ENCODE measurements at places on chromosomes 16 and 17.

DNA sequence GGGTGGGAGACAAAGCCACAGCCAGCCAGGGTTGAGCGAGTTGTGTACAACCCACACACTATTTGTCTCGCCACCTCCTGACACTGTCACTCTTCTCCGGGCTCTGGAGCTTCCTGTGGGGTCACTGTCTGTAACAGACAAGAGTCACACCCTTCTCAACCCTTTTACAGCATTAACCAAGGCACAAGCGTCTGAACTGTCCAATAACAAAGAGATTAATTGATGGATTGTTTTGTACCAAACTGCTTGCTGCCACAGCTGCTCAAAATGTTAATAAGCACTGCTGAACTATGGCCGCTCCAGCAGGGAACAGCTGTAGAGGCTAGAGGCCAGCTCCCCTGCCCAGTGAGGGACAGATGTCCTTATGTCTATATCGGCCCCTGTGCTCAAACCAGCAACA is 25.2 kb upstream of the HYDIN start:
- DNase-seq: no peak

- no peak for DNase-seq
Measured at GRCh38 chr16:13229039-13229438, 327.6 kb downstream of the SHISA9 start.

DNA sequence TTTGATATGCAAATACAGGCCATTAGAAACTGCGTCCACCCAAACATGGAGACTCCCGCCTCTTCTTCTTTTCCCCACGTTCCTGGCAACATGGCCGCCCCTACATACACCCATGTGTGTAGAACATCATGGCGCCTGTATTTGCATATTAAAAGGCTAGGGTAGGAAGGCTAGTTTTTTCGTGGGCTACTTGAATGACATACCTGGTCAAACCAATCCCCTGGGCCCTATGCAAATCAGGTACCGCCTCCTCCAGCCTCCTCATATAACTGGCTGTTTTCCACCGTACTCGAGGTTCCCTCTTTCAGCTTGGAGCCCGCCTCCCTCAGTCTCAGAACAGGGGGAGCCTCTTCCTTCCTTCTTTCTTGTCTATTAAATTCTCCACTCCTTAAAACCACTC is 840 bp upstream of the CD300LB start:
- DNase-seq: no peak

DNA sequence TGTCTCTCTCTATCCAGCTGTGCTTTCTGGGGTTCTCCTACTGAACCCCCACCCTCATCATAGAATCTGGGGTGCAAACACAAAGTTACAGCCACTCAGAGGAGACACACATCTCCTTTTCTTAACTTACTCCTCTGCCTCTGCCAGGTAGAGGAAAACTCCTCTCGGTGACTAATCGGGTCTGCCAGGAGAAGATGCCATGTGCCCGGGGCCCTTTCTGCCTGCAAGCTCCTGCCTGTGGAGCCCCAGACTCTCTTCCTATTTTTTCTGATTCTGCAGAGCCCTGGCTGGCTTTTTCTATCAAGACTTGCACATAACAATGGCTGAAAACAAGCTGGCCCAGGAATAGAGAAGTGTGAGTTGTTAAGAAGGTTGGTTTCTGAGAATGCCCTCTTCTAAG is 10.4 kb downstream of the SLC6A4 start:
- no peak for DNase-seq

DNA sequence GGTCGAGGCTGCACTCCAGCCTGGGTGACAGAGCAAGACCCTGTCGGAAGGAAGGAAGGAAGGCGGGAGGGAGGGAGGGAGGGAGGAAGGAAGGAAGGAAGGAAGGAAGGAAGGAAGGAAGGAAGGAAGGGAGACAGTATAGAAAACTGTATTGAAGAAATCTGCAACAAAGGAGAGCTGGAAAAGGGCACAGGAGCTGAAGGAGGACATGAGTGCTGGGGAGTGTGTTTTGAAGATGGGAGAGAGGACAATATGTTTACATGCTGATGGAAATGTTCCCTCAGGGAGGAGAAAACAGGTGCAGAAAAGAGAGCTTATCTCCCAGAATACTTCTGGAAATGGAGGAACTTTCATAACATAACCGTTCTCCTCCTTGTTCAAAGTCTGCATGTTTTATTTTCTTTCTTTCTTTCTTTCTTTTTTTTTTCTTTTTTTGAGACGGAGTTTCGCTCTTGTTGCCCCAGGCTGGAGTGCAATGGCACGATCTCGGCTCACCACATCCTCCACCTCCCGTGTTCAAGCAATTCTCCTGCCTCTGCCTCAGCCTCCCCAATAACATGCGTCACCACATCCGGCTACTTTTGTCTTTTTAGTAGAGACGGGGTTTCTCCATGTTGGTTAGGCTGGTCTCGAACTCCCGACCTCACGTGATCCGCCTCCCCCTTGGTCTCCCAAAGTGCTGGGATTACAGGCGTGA is 2.7 kb upstream of the HAP1 start:
- DNase-seq: no peak

DNA sequence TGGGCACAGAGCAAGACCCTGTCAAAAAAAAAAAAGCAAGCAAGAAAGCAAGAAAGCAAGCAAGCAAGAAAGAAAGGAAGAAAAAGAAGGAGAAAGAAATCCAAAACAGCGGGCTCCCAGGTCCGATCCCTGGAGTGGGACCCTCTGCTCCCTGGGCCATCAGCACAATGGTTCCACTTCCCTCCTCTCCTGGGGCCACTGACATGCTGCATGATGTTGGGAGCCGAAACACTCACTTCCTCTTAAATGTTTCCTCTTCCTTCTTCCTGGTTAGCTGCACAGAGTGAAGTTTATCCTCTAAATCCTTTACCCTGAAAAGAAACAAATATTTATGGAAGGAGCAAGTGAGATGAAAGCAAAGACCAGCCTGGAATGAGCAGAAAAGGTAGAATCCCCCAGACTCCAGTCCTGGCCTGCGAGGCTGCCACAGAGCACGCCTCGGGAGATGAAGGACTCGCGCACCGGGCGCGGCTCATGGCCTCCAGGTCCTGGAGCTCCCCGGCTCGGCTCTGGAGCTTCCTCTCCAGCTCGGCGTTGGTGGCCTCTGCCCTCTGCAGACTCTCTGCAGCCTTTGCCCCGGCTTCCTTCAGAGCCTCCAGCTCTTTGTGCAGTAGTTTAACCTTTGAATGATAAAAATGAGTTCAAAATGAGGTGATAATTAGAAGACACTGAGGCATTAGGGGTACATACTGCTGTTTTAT is 19.0 kb downstream of the CCDC57 start:
- DNase-seq: no peak

GRCh38 chr17:47877368-47878034 is 18.5 kb upstream of the SP2 start:
- DNase-seq: no peak

GRCh38 chr17:75335315-75335714 is 46.1 kb upstream of the SLC25A19 start:
- DNase-seq: no peak

DNA sequence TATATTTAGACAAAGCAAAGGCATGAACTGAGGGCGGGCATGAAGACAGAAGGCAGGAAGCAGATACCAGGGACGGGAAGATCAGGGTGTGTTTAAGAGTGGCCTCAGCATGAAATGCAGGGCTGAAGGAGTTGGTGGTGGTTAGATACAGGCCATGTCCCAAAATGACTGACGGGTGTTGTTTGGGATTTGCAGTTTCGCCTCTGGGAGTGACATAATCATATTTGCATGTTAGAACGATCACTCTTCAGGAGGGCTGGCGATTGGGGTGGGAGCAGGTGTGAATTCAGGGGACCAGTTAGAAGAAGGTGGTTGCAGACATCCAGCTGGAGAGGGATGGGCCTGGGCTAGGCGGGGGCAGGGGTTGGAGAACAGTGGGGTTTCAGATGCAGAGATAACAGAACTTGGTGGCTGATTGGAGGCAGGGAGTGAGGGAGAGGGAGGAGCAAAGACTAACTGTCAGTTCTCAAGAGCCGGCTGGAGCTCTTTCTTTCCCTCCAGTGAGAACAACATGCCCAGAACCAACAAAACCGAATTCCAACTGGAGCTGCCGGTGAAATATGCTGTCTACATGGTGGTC is 27.2 kb upstream of the ITGAX start:
- DNase-seq: no peak

- no peak for DNase-seq
Measured at GRCh38 chr16:7493133-7493532, 160.5 kb downstream of the RBFOX1 start.

DNA sequence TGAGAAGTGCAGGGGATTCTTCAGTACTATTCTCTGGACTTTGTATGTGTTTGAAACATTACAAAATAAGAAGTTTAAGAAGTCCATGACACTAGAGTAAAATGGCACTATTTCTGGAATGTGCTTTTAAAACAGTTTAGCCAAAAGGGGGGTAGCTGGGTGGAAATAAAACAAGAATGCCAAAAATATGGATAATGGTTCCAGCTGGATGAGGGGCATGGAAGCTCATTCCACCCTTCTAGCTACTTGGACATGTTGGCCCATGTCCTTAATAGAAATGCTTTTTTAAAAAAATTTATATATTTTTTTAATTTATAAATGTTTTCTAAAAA is 13.1 kb downstream of the ZC3H7A start:
- no peak for DNase-seq

DNA sequence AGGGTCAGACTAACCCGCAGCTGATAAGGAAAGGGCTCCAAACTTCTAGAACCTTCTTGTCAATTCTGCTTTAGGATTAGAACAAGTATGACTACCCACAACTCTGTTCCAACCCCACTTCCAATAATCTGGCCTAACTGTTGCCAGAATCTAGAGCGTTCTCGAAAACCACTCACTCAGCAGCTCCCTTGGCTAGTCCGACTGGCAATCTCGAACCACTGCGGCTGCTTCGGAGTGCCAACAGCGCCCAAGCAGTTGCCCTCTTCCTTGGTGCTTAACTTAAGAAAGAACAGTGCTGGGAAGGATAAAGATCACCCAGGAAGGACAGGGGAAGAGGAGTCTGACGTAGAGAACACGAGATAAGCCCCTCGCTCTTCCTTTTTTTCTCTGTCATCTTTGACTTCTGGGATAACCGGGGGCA is 818 bp downstream of the DNAJC7 start:
- no peak for DNase-seq

- no peak for DNase-seq
Measured at GRCh38 chr16:2039274-2040031, 8.2 kb downstream of the NTHL1 start.

DNA sequence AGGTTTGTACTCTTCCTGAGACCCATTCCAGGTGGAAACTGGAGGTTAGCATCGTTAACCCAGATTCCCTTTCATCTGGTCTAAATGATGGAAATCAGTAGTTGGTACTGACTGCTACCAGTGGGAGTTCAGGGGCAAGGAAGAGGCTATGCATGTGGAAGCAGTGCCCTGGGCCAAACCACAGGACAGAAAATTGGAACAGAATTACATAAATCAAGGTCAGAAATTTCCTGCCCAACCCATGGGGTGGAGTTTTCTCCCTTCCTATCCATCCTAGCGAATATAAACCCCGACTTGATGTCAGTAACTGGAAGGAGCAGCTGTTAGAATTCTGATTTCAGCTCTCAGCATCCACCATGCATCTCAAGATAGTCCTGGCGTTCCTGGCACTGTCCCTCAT is at the start of gene AOC2:
AOC2 (plus strand) TSS at position 310 of the 400 bp plus-strand sequence; CDS start at position 357, 47 bp downstream.
- DNase-seq: no peak

DNA sequence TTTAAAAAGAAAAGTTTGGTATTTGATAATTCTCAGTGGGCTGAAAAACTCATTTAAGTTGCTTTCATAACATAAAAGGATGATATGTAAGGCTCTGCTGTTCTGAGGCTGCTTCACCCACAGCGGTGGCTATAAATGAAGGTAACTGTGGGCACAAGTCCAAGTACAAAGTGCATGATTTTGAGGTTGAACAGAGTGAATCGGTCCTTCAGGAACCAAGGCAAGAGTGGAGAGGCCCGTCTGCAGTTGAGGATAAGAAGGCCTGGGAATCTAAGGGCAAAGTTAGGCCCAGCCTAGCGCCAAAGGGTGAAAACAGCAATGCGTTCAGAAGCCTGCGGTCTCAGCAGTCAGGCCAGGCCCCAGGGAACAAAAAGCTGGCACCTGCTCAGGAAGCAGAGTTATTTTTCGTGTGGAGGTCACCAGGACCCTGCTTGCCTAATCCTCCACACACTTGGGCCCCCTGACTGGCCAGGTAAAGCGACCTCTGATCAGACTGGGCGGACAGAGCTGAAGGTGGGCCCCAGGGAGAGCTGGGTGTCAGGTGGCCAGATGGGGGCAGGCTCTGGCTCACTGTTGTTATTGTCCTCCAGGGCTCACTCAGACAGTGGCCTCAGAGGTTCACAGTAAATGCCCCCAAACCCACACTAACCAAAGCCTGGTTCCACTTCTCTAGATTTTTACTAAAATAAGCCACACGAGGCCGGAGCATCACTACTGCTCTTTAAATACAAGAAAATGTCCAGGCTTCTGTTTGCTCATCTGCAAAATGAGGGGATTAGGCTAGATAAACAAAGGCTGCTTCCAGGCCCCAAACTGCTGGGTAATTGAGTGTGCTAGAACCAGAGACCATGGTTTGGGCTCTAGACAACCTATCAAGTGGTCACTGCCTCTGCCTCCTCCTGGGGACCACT is 46.5 kb downstream of the TEX2 start:
- DNase-seq: no peak

DNA sequence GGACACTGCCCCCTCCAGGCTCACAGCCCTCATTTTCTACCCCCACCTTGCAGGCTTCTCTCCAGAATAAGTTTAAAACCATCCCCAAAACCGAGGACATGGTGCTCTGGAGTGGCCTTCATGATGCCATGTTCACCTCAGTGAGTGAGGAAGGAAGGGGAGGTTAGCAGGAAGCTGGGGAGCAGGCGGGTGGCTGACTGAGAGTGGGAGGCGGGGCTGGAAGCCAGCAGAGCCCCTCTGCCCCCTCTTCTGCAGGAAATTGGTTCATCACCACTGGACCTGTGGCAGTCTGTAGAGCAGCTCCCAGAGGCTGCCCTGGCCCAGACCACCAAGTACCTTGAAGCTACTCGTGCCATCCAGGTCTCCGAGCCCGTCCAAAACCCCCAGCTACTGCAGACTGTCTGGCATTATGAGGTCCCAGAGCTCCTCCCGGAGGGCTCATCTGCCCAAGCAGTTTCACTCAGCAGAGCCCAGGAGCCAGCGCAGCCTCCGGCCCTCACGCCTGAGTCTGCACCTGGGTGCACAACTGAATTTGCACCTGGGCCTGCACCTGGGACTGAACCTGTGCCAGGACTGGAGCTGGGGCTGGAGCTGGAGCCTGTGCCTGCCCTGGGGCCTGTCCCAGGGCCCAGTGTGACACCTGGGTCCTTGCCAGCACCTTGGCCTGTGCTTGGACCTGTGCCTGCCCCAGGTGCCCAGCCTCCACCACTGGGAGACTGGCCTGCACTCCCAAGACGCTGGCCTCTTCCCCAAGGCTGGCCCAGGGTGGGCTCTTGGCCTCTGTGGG is 19.0 kb downstream of the C16orf96 start:
- DNase-seq: no peak

DNA sequence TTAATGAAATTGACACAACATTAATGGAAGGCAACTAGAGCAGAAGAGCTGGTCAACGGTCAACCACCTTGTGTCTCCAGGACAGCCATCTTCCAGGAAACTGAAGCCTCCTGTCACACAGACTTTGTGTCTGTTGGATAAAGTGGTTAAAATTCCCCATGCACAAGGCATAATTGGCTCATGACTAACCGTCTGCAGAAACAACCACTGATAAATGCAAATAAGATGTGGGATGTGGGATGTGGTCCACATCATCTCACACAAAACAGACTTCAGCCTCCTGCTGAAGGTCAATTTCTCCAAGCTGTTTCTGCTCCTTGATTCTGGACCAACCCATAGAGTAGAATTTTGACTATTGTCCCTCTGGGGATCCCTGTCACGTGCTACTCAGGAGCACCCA is 26.9 kb upstream of the XYLT1 start:
- no peak for DNase-seq
